CD4-positive, alpha-beta T cell treated with Interleukin-6 at 100 ng/mL for 8 hours (primary cell): ENCODE measurements at places on chromosomes 2 and 18.

DNA sequence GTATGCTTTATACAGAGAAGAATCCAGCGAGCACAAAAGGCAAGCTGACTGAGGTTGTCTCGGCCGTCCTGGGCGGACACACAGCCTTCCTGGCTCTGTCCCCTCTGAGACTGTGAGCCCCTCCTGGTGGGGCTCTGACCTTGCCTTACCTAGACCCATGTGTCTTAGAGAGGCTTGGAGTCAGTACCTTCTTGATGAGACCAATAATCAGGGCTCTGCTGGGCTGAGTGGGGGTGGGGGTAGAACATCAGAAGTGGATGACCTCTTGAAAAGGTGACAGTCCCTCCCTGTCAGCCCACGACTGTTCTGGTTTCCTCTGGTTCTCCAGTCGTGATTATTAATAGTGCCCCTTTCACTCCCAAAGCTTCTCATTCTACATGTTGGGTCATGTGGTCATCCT, 31.2 kb downstream of the TWIST2 start:
- DNase-seq, result no peak

GRCh38 chr2:25854613-25855012, 23.7 kb downstream of the ASXL2 start:
- DNase-seq, result no peak

- no peak for DNase-seq
Observed at GRCh38 chr2:100260712-100261620, 61.3 kb downstream of the LONRF2 start.

- no peak for DNase-seq
Observed at GRCh38 chr2:74097574-74097973, 50.1 kb downstream of the BOLA3 start.

- no peak for DNase-seq
Observed at GRCh38 chr18:72409903-72410302, 134.2 kb downstream of the CBLN2 start.

- no peak for DNase-seq
Observed at GRCh38 chr2:237669628-237670392, 42.4 kb downstream of the LRRFIP1 start.

- no peak for DNase-seq
Observed at GRCh38 chr2:5057891-5058351, 634.3 kb upstream of the SOX11 start.

DNA sequence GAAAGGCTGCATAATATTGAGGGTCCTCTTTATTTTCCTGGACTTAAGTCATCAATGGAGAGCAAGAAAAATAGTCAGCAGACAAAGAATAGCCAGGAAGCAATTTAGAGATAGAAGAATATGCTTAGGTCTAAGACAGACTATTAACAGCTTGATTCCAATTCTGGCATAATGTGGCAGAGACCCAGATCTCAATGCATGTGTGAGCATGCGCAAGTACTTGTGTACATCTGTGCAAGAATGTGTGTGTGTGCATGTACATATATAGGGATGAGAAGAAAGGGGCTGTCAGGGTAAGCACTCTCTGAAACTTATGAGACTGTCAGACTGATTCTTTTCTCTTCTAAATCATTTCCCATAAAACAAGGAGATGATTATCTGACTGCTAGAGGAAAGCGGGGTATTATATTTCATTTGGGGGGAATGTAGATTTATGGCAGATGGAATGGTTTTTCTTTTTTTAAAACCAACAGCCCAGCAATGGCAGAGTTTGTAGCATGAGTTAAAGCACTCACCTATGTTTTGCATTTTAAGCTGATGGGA, 381.3 kb upstream of the SPRED2 start:
- no peak for DNase-seq
